ENCODE measurements at places on chromosomes 5 and 9.

- DNase-seq = no peak
Measured at GRCh38 chr5:107072440-107072839, 598.3 kb downstream of the EFNA5 start.

DNA sequence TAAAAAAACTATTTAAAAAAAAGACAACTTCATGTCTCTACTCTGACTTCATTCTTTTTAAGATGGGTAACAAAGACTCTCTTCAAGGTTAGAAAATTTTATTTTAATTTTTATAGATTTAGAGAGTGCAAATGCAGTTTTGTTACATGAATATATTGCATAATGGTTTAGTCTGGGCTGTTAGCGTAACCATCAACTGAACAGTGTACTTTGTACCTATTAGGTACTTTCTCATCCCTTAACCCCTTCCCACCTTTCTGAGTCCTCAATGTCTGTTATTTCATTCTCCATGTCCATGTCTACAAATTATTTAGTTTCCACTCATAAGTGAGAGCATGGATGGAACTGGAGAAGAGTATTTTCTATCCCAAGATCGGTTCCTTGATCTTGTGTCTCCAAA, 16.8 kb downstream of the TLR4 start:
- DNase-seq = no peak

- no peak for DNase-seq
Measured at GRCh38 chr9:5421163-5421562, 16.6 kb downstream of the PLGRKT start.

GRCh38 chr5:69136293-69136692, 30.7 kb upstream of the CCNB1 start:
- no peak for DNase-seq

- no peak for DNase-seq
Measured at GRCh38 chr5:174693697-174694385, 30.5 kb upstream of the MSX2 start.

DNA sequence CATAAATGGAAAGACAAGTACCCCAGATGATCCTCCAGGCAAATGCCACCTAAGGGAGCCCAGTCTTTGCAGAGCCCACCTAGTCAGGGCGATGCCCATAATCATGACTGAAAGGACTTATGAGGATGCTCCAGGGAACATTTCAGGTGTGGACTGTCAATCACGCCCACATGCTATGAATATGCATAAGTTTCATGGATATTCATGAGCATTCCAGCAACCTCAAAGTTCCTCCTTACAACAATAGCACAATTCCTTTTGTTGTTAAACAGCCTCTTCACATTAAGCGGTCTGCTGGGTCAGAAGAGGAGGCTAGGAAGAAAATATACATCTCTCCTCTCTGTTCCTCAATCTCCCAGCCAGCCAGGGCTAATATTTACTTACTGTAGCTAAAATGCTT, 161.6 kb downstream of the C5orf15 start:
- no peak for DNase-seq

DNA sequence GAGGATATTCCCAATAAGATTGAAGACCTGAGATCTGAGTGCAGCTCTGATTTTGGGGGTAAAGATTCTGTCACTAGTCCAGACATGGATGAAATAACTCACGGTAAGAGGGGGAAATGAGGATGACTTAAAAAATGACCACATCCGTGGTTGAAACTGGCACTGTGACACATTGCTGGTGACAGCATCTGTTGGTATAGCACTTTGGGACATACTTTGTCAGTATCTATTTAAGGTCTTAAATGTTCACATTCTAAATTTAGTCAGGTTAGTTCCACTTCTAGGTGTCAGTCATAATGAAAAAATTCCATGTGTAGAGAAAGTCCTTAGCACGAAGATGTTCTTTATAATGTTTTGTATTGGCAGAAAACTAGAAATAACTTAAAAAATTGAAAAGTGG, 70.9 kb downstream of the GAPVD1 start:
- no peak for DNase-seq

GRCh38 chr5:117379521-117379920, 804.9 kb upstream of the SEMA6A start:
- no peak for DNase-seq

DNA sequence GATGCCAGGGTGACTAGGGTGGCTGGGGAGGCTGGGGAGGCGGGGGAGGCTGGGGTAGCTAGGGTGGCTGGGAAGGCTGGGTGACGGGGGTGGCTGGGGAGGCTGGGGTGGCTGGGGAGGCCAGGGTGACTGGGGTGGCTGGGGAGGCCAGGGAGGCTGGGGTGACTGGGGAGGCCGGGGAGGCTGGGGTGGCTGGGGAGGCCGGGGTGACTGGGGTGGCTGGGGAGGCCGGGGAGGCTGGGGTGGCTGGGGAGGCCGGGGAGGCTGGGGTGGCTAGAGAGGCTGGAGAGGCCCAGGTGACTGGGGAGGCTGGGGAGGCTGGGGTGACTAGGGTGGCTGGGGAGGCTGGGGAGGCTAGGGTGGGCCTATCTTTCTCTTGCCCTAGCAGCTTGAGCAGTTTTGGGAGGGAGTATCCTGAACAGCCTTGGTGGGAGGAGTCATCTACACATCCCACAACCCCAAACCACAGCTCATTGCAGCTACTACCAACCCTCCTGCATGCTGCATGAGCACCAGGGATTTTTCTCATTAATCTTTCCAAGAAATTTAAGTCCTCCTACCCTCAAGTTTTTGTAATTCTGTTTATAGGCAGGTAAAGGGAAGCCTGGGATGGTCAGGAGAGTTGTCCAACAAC, 203.2 kb upstream of the IRX1 start:
- no peak for DNase-seq

GRCh38 chr9:752201-752600, 89.3 kb upstream of the DMRT1 start:
- no peak for DNase-seq

- DNase-seq = no peak
Measured at GRCh38 chr5:151461312-151461711, 13.9 kb downstream of the SLC36A1 start.

DNA sequence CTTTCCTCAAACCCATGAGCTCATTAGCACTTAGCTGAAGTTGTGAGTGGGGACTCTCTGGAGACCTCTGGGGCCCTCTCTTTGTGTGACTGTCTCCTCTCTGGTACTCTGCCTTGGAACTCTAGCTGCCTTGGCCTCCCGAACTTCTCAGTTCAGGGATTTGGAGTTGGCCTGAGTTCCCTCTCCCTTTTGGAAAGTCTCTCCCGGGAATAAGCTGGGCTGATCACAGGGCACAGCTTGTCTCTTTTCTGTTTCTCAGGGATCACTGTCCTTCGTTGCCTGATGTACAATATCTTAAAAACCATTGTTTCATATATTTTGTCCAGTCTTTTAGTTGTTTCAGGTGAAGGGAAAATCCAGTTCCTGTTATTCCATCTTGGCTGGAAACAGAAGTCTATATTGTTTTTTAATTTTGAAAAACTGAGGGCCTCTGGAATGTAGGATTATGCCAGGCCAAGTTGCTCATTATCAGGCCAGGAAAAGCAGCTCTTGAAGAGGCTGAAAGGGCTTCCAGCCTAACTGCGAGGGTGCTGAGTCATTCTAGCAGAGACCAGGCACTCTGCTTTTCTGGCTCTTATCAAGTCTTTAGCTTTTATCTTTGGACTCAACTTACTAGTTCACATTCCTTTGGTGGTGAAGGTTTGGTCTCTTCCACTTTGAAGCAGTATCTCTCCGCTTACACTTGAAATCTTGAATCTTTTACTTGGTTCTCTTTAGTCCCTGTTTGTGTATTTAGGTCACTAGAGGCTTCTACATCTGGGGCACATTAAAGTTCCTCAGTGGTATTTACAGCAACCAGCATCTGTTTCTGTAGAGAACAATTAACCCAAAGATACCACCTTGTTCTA, 8.4 kb upstream of the RGS3 start:
- DNase-seq = no peak

Data from NT2/D1 (cell line).